Forelimb muscle (tissue), 1 donor: ENCODE measurements at places on chromosomes 4 and X. TPM values are rescaled to one million over a fixed set of nuclear protein-coding genes. Genes with fewer than 3 reads are reported as not detected.

DNA sequence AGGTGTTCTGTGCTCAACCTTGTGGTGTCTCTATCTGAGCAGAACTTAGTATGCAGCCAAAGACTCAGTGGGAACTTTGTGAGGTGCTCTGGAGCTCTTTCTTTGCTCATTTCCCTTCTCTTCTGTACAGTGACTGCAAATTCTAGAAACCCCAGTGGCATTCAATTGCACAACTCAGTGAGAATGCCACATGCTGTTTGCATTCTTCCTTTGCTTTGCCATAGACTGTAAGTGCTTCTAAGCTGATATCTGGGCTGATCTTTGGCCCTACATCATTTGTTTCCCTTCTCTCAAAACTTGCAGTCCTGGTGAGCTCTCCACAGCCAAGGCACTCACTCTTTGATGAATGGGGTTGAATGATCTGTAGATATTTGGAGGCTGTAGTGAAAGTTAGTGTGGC lies 7.0 kb downstream of the PNMA3 start:
- DNase-seq, result no peak

- DNase-seq, result no peak
Measured at GRCh38 chr4:87499403-87500091, 29.6 kb downstream of the SPARCL1 start.

- no peak for DNase-seq
Measured at GRCh38 chr4:47209833-47210232, 178.5 kb downstream of the GABRB1 start.

GRCh38 chr4:80261989-80262600 lies 4.4 kb upstream of the FGF5 start:
- no peak for DNase-seq

DNA sequence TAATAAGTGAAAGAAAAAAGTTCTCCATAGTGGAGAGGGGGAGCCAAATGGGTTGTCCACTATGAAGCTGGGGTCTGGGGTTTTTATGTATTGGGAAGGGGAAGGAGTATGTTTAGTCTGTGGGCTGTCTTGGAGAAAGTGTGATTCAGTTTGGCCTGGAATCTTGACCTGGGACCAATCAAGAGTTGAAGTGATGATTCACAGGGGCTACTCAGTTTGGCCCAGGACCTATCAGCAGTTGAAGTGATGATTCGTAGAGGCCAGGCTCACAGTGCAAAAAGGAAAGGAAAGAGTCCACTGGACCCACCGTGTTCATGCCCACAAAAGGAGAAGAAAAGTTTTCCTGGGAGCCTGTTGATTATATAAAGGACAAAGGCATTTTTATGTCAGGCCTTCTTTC lies 47.3 kb upstream of the RAB9B start:
- DNase-seq, result no peak

Gene GAB3
- polyA plus RNA-seq, result 4.7 TPM

Gene MED12
- 44.2 TPM for polyA plus RNA-seq

Gene NALF2
- polyA plus RNA-seq, result 0.65 TPM

Gene PNMA6F
- polyA plus RNA-seq, result not detected

Gene MYOZ2
- polyA plus RNA-seq, result 322 TPM
